ENCODE measurements at places on chromosomes 5 and 9.

DNA sequence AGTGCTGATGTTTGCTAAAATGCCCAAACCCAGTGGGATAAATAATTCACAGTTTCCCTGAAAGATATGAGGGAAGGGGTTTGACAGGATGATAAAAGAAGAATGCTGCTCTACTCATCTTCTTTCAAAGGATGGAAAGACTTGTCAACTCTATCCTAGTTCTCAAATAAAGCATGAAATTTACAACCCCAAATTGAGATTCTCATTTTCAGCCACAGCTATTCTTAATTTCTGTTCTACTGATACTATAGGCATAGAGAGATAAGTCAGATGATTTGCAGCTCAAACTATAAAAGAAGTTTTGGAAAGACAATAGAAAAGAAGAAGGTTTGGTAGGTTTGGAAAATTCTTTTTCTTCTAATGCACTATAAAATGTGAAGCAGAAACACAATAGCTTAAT, 542.6 kb downstream of the CSNK1G3 start:
- no peak for DNase-seq

DNA sequence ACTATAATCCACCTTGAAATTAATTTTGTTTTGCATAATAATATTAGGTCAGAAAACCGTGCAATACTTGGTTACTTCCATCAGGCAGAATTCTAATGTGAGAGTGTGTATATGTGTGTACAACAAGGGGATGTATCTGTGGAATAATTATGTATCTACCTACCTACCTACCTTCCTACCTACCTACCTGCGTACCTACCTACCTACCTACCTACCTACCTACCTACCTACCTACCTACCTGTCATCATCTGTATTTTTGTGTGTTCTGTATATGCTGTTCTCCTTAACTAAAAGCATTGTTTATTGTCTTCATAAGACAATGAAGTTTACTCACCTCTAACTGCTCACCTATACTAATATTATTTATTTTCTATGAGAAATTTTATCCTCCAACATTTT, 52.8 kb downstream of the VCAN start:
- no peak for DNase-seq

- no peak for DNase-seq
Observed at GRCh38 chr5:65084795-65085515, 316.2 kb downstream of the CWC27 start.

- no peak for DNase-seq
Observed at GRCh38 chr5:51829691-51830090, 446.4 kb downstream of the ISL1 start.

DNA sequence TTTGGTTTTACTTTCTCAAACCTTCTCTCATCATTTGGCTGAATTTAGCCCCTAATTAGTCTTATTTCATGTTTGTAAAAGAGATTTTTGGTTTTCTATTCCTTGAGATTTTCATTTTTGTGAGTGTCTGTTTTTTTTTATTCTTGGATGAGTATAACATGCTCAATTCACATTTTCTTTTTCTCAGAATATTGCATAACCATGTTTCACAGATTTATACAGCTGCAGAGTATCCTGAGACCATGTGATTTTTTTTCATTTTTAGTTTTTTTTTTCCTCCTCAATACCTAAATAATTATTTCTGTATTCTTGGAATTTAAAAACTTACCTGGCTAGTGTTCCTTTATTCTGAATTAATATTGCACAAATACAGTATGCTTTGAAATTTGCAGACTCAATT, 361.9 kb downstream of the SEMA5A start:
- DNase-seq, result no peak

DNA sequence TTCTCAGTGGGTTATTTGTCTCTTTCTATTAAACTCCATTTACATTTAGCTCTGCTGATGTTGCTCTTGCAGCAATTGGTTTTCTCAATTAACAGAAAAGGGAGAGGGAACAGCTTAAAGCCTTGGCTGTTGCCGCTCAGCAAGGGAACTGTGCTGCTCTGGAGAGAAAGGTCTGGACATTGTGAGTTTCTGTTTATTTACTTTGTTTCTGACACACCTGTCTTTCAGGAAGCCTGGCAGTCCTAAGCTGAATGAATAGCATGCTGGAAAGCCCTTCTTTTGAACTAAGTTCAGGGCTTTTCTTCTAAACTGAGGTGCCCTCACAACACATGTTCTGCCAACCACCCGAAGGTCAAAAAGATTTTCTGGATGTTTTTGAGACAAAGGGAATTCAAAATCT, 491.9 kb downstream of the PDE4D start:
- no peak for DNase-seq

- DNase-seq, result no peak
Observed at GRCh38 chr5:116564312-116564711, 10.3 kb downstream of the SEMA6A start.

GRCh38 chr5:87048156-87048555, 219.5 kb upstream of the RASA1 start:
- peak; percentile 12 for DNase-seq

- DNase-seq, result no peak
Observed at GRCh38 chr5:1524481-1524798, 680 bp upstream of the LPCAT1 start.

GRCh38 chr9:106830527-106831150, 32.3 kb upstream of the ZNF462 start:
- peak; percentile 24 for DNase-seq

- DNase-seq, result peak; percentile 30
Observed at GRCh38 chr9:93577078-93577974, 942 bp downstream of the PHF2 start.

- DNase-seq, result no peak
Observed at GRCh38 chr9:134872482-134873231, 8.0 kb upstream of the FCN2 start.

DNA sequence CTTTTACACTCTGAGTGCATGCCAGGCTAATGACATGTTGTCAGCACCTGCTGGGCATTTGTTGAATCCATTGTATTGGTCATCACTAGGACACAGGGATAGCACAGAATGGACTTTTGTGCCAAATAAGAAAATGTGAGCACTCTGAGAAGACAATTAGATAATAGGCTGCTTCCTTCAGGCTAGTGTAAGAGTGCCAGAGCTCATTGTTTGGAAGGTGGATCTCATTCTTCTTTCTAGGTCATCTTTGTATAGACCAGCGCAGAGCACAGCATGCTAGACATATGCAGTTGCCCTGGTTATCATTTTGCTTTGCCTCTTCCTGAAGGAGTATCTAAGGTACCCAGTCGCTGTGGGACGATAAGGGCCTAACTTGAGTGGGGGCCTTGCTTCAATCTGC, 493.4 kb upstream of the COX7C start:
- DNase-seq, result no peak

DNA sequence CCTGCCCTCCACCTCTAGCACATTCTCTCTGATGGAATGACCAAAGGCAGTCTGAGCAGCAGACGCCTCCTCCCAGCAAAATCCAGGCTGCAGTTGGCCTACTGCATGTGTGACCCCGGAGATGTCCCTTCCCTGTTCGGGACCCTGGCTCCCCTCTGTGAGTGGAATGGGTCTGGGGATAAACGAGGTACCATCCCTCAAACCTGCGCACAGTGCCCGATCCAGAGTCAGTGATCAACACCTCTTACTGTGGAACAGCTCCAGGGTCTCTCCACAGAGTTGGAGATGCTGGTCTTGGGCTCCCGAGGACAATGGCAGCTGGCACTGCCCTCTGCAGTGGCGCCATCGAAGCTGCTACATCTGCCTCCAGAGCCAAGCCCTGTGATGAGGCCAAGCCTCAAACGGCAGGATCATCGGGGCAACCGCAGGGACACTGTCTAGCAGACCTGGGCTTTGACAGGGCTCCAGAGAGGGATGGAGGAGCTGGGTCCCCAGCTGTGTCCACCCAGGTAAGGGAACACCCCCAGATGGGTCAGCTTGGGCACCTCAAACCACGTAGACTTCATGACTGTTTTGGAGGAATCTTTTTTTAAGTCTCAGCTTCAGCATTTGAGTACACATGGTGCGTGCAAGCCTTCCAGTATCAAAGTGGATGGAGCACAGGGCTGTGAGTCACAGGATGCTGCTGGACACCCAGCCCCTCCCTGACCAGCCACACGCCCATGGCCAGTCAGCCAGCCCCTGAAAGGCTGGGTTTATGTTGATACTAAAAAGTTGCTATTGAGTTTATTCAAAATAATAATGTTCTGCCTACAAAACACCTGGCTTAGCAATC, 13.0 kb downstream of the MED10 start:
- no peak for DNase-seq

GRCh38 chr5:54469622-54470021, 14.1 kb downstream of the HSPB3 start:
- DNase-seq, result peak; percentile 8

DNA sequence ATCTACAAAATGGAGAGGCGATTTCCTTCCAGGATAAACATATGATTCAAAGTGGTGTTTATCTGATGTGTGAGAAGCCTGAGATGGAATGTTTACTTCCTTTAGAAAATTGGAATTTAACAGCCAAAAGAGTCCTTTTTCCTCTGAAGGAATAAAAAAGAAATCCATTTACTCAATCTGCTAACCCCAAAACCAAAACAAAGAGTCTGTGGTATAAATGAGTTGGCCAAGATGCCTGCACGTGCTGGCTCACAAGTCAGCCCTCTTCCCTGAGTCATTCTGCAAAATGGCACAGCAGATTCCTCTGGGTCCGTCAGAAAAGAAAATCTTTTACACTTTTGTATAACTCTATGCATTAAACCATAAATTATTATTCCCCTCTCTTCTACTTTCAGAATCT, 60.8 kb downstream of the EBF1 start:
- peak; percentile 93 for DNase-seq

DNA sequence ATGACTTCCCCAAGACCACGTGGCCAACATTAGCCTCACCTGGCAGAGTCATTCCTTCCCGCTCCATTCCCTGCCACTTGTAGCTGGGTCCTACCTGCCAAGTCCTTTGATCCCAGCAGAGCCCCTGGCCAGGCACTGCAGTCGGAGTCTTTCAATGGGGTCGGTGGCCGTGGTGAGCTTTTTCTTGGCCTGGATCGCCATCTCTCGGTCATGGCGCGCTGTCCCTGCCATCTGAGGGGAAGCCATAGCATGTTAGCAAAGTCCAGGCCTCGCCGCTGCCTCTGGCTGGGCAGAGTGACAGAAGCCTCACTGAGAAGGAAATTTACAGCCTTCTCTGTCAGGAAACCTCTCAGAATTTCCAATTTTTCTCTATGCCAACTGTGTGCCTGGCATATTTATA, 17.5 kb downstream of the CAPSL start:
- DNase-seq, result peak; percentile 44

GRCh38 chr9:129023036-129023907, 4.9 kb downstream of the SH3GLB2 start:
- peak; percentile 61 for DNase-seq

- no peak for DNase-seq
Observed at GRCh38 chr9:19284729-19285128, 54.2 kb downstream of the DENND4C start.

DNA sequence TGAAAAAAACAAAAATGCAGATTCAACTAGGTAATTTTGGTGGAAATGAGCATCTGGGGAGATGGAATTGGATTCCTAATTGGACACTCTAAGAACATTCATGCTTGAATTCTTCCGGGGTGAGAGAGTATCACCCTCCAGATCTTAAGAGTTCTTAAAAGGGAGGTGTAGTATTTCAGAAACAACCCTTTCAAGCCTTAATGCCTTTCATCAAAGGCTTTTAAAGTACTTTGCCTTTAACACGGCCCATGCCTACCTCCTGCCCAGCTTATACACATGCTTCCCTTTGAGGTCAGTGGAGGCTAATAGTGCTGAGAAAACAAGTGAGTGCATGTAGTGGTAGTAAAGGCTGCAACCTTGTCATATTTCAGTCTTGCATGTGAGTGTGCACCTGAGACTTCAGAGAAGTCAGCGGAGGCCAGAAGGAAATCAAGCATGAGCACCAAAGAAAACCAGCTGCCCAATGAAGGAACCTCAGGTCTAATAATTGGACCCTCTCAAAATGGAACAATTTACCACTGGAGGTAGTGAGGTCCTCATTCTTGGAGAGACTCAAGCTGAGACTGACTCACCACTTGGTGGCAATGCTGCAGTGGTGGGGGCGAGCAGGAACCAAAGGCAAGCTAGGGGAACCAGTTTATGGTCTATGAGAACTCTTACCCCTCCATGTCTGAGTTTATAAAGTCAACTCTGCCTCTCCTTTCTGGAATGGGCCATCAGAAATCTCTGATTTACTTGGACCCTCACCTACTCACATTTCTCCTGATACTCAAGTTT, 98.4 kb upstream of the GDNF start:
- no peak for DNase-seq

DNA sequence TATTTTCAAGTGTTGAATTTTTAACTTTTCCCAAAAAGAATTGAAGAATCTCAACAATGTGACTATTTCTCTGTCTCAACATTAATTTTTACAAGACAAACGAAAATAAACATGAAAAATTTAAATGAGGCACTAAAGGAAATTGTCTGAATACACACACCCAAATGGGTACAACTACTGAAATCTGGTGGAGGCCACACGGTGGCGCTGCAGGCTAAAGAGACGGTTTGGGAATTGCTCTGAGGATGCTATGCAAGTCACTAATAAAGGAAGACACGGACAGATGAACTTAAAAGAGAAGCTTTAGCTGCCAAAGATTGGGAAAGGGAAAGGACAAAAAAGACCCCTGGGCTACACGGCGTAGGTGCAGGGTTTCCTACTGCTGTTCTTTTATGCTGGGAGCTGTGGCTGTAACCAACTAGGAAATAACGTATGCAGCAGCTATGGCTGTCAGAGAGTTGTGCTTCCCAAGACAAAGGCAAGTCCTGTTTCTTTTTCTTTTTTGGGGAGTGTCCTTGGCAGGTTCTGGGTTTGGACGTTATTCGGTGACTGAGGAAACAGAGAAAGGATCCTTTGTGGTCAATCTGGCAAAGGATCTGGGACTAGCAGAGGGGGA, at the start of gene PCDHB10:
PCDHB10 (plus strand) TSS at position 244 of the 616 bp plus-strand sequence; CDS start at position 444, 200 bp downstream.
- DNase-seq, result no peak

DNA sequence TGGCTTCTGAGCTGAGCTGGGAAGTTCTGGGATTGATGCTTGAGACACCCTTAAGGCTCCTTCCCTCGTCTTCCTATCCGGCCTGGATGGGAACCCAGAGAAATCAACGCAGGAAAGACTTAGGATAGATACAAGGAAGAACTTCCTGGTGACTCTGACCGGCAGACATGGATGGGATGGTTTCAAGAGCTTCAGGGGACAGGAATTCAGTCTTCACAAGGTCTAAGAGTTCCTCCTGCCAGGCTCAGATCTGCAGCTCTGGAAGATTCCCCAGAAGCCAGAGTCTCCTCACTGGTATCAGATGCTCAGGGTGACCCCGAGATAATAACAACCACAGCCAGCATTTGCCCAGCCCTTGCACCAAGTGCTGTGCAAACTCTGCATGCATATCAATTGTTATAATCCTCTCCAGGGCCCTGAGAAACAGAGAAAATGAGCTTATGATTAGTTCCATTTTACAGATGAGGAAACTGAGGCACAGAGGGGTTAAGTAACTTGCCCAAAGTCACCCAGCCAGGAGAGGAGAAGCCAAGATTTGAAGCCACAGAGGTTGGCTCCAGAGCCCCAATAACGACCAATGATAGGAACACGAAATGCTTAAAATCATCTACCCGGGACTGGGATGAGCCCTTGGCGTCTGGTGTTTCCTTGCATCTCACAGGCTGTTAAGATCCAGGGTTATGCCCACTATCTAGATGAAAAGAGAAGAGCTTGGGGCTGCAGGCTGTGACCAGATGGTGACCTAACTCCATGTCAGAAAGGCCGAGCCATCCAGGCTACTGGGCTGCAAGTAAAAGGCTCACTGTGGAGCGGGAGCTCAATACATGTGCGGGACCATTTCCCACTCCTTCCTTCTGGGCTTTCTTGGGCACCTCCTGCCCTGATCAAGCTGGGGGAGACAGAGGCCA, 119.8 kb downstream of the C9orf50 start:
- DNase-seq, result no peak

GRCh38 chr9:94919376-94920098, 193.0 kb downstream of the AOPEP start:
- DNase-seq, result peak; percentile 47

Measured in fibroblast of skin of right biceps (primary cell).